ENCODE measurements at places on chromosomes 7 and 10.

DNA sequence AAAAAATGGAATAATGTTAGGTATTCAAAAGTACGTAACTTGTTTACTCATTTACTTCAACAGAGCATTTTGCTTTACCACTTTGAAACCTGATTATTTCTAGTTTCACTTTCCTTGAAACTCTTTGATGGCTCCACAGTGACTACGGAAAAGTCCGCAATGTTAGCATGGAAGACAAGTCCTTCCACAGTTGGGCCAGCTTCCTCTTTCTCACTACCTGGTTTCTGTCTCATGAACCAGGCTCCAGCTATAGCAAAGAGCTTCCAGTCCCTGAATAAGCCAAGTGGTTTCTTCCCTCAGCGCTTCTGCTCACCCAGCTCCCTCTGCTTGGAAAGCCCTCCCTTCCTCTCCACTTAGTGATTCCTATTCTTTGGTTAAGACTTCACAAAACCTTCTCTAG is 44.8 kb upstream of the SLC16A12 start:
- no peak for DNase-seq

DNA sequence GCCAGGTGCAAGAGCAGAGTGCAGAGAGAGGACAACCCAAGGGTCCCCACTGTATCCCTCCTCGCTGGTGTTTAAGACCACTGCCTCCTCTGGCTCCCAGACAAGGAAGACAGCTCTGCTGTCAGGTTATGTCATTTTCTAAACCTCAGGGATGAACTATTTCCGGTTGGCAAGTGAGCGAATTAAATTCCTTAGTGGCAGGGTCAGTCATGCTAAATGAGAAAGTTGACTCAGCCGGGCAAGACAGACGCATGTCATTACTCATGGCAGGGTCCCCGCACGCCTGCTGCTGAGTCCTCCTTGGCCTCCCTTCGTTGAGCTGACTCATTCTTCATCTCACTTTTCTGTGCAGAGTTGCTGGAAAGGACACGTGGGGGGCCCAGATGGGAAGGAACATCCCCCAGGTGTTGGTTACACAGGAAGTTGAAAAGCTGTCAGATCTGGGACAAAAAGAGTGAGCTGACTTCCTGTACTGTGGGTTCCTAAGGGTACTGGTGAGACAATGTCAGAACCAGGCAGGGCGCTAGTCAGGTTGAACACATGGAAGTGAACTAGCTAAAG is 47.1 kb upstream of the UCN3 start:
- DNase-seq = no peak

DNA sequence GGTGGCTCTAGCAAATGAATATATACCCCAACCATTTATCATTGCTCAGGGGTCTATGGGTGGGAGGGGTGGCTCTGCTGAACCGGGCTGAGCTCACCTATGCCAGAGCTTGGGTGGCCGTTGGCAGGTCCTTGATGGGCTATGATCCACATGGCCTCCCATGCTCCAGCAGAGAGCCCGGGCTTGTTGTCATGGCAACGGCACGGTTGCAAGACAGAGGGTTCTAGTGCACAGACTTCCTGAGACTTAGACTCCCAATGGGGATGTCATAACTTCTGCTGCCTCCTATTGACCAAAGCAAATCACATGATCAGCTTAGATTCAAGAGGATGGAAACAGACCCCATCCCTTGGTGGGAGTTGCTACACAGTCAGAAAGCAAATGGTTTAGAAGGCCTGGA is 36.4 kb upstream of the CARD11 start:
- no peak for DNase-seq

DNA sequence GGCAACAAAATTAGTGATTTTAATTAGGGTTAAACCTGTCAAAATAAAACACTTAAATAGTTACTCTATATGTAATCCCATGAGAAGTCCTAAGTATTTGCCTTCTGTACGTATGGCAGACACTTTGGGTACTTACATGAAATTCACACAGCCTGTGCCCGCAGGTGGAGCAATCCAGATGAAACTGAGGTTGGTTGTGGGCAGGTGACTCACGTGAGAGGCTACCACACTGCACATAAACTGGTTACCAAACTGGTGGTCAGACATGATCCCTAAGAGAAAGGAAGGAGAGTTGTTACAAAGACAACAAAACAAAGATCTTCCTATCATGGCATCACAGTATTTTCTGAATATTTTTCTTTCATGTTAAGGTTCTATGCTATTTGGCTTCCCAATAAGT is 156.1 kb downstream of the RELN start:
- no peak for DNase-seq

- DNase-seq = peak; percentile 73
Observed at GRCh38 chr10:61779950-61780659, 117.4 kb downstream of the CABCOCO1 start.
